ENCODE measurements at places on chromosomes 16 and 17.
A peak's percentile ranks its signal among the peaks of the same experiment; 100 is the strongest.

DNA sequence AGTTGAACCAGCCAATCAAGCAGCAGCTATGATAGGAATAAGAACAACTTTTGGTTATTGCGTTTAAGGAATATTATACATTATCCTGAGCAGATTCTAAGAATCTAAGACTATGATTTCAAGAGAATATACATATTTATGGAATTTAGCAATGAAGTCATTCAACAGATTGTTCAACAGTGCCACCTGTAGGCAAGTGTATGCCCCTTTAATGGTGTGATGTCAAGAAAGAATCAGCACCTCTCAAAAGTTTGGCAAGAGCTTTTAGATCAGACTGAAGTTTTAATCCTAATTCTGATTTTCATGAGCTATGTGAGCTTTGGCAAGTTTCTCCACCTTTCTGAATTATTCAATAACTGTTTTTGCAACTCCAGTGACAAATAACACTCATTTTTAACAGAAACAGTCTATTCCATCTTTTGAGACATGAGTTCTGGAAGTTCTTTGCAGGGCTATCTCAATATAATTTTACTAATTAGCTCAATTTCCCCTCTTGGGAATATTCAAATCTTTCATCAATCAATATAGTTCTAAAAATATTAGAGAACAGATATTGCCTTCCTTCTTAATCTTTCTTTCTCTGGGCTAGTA, 474.3 kb upstream of the TOM1L1 start:
- DNase-seq = no peak

DNA sequence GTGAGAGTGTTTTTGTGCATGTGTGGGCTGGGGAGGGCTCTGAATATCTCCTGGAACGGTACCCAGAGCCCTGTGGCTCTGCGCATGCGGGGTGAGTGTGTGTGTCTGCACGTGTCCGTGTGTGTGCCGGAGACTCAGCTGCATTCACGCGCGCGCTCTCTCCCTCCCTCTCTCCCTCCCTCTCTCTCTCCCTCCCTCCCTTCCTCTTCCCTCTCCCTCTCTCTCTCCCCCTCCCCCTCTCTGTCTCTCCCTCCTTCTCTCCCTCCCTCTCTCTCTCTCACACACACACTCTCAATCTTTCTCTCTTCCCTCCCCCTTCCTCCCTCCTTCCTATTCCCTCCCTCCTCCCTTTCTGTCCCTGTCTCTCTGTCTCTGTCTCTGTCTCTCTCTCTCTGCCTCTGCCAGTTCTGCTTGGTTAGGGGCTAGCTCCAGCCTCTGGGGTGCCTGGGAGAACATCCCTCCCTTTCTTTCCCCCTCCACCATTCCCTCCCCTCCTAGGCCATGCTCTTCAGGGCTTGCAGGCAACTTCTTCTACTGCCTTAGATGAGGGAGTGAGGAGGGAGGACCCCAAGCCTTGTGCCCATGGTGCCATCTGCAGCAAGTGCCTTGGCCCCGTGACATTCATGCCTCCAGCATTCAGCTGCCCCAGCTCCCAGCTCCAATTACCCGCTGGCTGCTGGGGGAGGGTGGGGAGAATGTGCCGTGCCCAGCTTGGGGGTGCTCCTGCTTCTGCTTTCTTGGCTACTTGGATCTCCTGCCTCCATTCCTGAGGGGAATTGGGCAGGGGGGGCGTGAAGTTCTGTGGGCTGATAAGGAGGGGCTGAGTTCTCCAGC, 6.4 kb downstream of the THRA start:
- DNase-seq = peak; percentile 63

GRCh38 chr17:29962656-29963055, 21.2 kb downstream of the EFCAB5 start:
- DNase-seq = no peak

DNA sequence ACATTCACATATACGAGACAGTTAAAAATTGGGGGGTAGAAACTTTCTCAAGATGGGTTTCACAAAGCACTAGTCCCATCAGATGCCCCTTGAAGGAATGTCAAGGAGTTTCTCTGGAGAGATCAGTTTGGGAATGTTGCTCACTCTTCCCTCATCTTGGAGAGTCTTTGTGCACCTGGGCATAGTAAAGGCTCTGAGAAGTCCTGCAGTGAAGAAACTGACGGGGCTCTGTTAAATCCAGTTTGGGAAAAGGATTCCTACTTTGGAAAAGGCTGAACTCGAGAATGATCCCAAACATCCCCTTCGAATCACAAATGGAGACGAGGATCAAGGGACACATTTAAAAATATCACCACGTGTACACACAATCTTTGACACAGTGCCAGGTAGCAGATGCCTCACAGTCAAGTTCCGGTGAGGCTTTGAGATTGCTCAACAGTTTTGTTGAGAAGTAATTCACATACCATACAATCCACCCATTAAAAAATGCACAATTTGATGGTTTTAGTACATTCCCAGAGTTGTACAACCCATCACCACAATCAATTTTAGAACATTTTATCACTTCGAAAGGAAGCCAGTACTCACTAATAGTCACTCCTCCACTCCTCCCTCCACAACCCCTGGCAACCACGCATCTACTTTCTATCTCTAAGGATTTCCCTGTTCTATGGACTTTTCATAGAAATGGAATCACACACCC, 203.4 kb upstream of the FOXF1 start:
- DNase-seq = no peak

DNA sequence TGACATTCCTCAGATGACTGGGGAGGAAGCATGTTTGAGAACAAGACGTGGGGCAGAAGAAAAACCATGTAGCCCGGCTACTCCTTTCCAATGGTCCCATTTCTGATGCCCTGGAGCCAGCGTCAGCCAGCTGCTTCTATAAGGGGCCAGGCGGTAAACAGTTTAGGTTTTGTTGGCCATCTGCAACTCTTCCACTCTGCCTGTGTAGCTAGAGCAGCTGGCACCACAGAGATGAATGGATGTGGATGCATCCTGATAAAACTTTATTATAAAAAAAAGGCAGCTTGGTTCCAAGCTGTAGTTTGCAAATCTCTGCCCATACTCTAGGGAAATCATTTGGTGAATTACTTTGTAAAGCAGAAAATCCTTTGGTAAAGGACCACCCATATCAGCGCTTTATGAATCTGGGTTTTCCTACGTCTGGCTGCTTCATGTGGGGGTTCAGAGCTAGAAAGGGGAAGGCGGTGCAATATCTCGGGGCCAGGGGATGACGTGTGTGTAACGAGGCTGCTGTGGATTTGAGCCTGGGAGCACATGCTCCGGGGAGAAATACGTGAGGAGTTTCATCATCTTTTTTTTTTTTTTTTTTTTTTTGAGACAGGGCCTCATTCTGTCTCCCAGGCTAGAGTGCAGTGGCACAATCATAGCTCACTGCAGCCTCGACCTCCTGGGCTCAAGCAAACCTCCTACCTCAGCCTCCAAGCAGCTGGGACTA, 3.4 kb upstream of the SRL start:
- no peak for DNase-seq

DNA sequence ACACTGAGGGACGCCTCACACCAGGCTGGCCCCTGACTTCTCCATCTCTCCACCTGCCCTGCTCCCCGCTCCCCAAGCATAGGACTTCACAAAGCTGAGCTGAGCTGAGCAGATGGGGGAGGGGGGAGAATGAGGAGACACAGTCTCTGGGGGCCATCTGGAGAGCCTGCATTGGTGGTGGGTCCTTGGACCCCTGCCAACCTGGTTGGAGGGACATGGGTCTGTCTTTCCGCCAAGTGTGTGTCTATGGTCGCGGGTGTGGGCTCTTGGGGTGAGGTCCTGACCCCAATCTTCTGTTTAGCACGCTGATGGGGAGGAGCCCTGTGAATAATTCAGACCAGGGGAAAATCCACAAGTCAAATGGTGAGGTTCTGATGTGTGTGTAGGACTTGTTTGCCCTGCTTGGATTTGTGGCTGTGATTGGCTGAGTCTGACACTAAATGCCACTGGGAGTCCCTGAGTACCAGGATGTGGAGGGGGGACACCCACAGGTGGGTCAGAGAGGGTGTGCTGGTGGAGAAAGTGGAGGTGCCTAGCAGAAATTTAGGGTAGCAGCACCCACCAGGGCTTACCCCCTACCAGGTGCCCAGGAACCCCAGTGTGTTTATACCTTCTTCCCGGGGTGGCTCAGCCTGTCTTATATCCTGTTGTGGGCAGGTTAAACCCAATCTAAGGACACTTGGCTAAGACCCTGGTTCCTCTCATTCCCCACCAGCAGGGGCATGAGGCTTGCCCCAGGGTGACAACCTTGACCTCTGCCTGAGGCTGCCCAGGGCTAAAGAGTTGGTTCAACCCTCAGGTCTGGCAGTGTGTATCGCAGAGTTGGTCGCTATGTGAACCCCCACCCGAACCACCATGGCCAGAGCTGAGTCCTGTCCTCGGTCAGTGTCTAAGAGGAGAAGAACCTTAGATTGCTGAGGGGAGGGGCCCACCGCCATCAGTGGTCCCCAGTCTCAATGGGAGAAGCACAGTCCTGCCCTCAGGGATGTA, 2.1 kb downstream of the FMNL1 start:
- no peak for DNase-seq
